A549 (cell line): ENCODE measurements at places on chromosomes 7 and 10.

- no peak for DNase-seq
These were observed 19.4 kb downstream of the ZMIZ2 start for GRCh38 chr7:44767912-44768627.

- peak; percentile 89 for DNase-seq
These were observed 759 bp downstream of the FGFBP3 start for GRCh38 chr10:91908337-91909116.

DNA sequence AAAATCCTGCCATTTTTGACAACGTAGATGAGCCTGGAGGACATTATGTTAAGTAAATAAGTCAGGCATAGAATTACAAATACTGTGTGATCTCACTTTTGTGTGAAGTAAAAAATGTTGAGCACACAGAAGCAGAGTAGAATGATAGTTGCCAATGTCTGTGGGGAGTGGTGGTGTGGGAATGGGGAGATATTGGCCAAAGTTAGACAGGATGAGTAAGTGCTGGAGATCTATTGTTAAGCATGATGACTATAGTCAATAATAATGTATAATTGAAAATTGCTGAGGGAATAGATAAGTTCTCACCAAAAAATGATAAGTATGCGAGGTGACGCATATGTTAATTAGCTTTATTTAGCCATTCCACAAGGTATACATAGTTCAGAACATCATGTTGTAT is 92.0 kb downstream of the GPR85 start:
- no peak for DNase-seq

- peak; percentile 34 for DNase-seq
These were observed 11.0 kb downstream of the RASGEF1A start for GRCh38 chr10:43255634-43256431.

GRCh38 chr7:102287981-102288278 is 1.3 kb downstream of the SH2B2 start:
- DNase-seq = no peak

GRCh38 chr7:25727446-25727845 is 424.6 kb upstream of the NFE2L3 start:
- DNase-seq = no peak

DNA sequence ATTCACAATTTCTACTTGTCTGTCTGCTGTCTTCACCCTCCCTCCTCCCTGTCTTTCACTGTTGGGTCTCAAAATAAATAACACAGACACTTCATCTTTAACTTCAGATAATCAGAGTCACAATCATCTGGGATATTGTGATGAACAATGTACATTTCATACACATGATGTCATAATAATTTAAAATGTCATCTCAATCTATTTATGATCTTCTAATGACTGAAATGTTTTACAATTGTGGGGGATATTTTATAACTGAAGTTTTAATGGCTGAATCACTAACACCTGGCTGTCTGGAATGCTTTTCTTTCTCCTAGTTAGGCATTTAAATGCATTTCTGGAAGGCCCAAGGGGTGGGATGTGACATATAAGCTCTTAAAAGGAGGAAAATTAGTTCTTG is 859.8 kb downstream of the LRMDA start:
- no peak for DNase-seq

DNA sequence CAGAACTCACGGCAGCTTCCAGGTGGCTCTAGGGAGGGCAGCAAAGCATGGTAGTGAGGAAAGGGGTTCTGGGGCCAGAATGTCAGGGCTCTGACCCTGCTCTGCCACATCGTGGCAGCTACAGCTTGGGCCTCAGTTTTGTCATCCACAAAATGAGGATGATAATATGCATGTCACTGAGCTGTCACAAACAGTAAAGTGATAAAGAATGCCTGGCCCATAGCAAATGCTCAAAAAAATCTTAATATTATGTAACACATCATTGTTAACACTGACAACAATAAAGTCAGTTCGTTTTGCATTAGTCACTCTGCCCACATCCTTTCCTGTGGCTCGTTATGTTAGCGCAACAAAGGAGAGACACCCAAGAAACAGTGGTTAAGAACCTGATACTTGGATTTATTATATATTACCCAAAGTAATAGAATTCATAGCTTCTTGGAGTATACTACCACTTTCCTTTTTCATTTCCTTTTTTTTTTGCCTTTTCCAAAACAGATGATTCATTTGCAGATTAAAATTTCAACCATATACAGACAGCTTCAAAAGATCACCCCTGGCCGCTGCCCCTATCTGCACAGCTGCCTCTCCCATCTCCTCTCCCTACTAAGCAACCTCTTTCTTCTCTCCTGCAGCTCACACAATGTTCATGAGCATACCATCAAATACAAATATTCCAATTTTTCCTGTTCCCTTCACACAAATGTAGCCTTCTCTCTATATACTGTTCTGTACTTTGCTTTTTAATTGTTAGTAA is 45.5 kb upstream of the DDC start:
- DNase-seq = no peak

DNA sequence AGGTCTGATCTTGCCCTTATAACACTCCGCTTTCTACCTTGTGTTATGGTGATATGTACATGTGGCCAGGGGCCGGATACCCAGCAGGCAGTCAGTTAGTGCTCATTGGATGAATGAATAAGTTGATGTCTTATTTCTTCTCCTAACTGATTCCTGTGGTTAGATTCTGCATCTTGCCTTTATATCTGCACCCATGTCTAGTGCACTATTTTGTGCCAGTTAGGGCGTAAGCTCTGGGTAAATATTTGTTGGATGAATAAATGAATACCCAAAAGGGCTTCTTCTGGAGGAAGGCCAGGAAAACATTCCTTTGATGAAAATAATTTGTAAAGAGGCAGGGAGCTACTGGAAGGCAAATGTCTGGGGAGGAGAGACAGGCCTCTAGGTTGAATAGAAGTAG is 148.2 kb downstream of the CHN2 start:
- no peak for DNase-seq

DNA sequence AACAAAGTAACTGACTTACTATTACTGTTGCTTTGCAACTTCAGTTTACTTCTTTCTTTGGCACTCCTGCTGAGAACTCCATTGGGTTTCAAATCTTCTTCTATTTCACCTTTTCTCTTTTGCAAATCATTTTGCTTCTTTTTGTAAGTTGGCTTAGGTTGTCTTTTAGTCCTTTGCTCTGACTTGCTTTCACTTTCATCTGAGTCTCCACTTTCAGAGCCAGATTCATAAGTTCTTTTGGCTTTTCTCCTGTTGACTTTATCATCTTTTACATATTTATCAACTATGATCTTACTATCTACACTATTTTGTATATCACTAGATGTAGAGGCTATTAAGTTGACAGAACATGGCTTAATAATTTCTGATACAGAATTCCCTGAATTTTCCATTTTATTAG is 73.4 kb downstream of the NRBF2 start:
- no peak for DNase-seq

DNA sequence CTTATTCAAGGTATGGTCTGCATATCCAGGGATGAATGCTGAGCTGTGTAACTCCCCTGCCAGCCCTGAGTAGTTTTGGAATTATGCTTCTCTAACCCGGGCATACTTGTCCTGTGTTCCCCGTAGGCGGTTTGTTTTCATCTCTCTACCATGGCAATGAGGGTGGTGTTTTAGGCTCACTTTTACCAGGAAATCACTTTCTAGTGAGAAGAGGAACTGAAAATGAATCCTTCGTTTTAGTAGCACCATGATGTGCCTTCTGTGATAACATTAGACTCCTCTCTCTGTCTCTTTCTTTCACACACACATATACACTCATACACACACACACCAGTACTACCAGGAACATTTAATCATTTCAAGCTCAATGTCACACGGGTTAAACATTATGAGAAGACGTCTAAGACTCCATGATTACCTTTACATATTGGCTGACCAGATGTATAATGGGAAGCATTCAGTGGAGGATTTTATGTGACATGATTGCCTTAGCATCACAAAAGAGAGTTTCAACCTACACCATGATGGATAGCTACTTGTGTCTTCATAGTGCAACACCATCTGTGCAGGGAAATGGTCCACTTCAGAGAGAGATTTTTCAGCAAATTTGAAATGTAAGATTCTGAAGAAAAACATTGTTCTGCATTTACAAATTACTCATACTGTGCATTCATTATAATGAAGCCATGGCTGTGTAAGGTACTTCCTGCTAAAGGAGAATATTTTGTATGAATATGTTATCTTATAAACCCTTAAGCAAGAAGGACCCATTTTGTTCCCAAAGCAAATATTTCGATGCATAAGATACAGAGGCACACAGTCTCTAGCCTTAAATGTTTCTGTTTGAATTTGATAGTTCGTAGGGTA is 31.0 kb upstream of the PFKP start:
- DNase-seq = no peak

DNA sequence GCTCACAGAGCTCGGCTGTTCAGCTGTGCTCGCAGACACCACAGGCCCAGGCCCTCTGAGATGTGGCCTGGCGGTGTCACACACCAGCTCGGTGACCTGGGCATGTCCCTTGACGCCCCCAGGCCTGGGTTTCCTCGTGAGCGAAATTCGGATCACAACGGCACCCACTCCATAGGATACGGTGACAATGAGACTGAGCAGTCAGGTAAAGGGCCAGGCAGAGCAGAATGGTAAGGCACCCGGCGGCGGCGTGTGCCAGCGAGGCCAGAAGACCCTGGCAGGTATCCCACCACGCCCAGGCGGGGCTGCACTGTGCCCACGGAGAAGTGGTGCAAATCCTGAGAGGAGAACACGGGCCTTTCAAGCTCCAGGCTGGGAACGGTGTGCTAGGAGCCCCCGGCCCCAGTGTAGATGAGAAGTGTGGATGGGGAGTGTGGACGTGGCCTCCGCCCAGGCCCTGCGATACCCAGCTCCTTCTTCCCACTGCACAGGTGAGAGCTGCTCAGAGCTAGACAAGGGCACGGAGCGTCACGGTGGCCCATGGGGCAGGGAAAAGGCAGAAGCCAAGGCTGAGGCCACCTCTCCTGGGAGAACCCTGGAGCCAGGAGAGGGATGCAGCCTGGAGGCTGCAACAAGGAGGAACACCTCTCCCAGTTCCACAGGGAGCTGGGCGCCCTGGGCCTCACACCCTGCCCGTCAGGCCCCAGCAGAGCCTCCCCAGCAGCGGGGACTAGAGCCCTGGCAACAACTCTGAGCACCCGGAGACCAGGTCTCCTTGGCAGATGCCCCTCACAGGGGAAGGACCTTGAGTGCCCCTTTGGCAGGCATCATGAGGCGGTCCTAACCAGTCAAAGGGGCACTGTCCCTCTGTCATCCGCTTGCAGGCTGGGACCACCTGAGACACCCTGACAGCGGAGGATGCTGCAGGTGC is 219.1 kb downstream of the MAD1L1 start:
- DNase-seq = no peak

GRCh38 chr10:125037145-125037877 is 95.4 kb downstream of the ZRANB1 start:
- DNase-seq = peak; percentile 81

DNA sequence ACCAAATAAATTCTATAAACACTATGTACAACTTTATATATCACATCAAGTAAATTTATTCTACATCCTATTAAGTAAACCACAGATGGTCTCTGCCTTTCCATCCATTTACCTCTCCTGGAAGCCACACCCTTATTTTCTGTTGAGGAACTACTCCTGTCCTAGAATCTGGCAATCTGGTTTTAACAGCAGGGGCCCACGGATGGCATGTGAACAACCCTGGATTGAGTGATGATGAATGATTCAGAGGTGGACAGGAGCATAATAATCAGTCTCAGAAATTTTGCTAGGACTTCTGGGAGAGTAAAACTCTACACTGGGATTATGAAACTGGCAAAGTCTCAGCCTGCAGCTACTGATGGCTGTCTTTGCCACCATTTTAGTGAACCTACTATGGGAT is 54.1 kb downstream of the CDK6 start:
- no peak for DNase-seq

GRCh38 chr7:40987571-40987970 is 715.3 kb downstream of the INHBA start:
- DNase-seq = no peak

- DNase-seq = no peak
These were observed 560.3 kb downstream of the ZWINT start for GRCh38 chr10:55800602-55801352.

DNA sequence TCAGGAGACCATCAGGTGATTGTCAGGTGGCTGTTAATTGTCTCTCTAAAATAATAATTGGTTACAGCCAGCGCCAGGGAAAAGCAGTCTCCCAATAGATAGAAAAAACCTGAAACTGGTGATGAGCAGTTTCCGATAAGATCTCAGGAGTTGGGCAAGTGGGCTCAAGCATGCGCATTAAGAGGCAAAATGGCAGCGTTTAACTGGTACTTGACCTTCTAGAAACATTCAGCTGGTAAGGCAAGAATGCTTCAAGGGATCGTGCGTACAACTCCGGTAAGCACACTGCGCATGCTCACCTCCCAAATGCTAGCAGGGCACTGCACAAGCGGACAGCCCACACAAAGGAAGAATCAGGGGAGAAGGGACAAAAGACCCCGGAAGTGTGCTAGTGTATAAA is 48.5 kb downstream of the BLNK start:
- DNase-seq = no peak

- DNase-seq = no peak
These were observed 29.5 kb downstream of the LYZL2 start for GRCh38 chr10:30600005-30600404.

DNA sequence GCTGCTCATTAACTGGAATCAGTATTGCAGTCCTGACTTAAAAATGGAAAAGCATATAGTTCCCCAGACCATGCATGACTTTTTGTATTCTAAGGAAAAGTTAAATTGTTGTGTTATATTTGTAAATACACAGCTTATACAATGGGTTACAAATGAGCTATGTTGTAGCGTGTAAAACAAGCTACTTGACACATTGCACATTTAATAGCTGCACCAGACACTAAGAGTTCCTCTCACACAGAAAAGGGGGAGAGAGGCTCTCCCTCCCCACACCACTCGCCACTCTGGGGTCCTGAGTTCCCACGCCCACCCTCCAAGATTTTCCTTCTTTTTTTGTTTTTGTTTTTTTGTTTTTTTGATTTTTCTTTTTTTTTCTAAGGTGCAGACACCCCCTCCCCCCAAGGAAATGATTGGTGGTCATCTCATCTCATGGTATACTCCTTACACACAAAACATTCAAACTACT is 6.3 kb downstream of the KLF6 start:
- DNase-seq = no peak

DNA sequence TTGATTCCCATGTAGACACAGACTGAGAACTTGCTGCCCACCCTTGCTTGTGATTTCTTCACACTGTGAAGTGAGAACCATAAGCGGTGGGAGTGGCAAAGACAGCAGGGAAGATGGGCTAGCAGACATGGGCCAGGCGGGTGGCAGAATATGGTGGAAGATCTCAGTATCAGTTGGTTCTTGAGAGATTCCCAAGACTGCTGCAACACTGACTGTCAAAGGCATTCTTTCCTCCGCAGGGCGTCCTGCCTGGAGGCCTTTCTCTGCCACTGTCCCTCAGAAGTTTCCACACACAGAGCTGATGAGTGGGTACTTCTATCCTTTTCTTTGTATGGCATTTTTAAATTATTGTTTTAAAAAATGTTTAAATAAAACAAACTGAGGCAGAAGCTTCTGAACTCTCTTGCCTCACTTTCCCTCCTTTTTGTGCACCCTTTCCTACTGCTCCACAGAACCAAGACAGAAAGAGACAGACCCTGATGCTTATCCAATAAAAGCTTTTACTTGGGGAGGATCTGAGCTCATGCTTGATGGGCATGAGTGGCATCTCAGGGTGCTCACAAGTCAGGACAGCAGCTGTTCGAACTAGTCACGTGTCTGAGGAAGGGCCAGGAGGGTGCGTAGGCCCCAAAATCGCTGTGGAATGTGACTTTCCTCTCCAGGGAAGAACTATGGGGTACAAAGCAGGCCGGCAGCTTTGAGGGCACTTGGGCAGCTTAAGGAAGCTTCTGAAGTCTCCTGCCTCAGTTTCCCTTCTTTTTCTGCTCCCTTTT is 104.7 kb upstream of the PCGF5 start:
- DNase-seq = no peak

- no peak for DNase-seq
These were observed 90.0 kb downstream of the MYOF start for GRCh38 chr10:93392121-93392520.
